ENCODE measurements at places on chromosomes 1 and 21. TPM values are rescaled to one million over a fixed set of nuclear protein-coding genes. Genes with fewer than 3 reads are reported as not detected.

- no peak for DNase-seq
Observed at GRCh38 chr1:40860706-40861223, 1.4 kb downstream of the CITED4 start.

DNA sequence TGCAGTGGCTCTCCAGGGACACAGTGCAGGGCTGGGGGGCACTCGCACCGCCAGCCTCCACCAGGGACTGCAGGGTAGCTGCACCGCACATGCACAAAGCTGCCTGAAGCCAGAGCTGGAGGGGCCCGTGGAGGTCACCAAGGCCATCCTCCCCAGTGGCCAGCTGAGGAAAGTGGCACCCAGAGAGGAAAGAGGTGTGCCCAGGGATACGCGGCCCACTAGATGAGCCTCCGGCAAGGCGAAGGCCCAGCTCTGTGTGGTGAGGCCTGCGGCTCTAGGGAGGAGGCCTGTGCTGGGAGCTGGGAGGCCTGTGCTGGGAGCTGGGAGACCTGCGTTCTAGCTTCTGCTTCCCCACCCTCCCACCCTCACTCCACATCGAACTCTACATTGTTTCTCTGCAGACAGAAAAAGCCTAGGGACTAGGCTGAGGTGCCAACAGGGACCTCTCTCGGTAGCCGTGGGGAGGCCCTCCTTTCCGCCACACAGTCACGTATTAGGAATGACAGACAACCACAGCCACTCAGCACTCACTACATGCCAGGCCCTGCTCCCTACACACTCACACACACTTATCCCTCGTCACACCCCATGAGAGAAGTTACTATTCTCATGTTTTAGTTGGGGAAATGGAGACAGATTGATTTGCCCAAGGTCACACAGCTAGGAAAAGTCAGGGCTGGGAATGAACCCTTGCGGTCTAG, 921 bp upstream of the ASCL5 start:
- DNase-seq: no peak

DNA sequence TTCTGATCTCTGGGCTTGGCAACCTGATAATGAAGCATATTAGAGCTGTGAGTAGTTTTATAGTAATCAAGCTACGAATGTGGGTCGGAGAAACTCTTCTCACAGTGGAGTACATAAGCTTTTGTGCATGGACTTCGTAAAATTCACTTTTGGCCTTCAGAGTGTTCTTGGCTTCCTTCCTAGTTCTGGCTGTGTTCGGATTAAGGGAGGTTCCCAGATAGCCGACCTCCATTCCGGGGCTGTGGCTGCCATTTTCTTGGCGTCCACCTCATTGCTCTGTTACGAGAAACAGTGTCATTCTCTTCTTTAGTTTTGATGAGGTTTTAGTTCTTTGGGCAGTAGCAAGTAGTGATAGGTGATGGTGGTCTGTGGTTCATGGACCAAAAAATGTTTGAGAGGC, 26.3 kb downstream of the CAMTA1 start:
- no peak for DNase-seq

GRCh38 chr1:88892357-88892877, 1.1 kb upstream of the GTF2B start:
- DNase-seq: no peak

DNA sequence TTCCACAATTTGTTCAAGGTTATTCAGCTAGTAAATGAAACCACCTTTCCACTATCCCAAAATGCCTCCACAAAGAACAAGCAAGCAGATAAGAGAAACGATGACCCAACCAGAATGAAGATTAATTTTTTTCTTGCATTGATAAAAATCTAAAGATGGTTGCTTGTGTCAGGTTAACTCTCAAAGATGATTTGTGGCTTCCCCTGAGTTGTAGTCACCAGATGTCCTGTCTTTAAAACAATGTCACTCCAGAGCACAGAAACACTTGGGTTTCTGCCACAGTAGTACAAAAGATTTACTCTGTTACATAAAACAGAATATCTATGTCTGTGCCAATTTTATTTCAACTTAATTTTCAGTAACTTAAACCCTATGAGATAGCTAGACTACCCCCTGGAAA, 11.4 kb upstream of the CCDC17 start:
- no peak for DNase-seq

DIO1 gene
- total RNA-seq: not detected

DNA sequence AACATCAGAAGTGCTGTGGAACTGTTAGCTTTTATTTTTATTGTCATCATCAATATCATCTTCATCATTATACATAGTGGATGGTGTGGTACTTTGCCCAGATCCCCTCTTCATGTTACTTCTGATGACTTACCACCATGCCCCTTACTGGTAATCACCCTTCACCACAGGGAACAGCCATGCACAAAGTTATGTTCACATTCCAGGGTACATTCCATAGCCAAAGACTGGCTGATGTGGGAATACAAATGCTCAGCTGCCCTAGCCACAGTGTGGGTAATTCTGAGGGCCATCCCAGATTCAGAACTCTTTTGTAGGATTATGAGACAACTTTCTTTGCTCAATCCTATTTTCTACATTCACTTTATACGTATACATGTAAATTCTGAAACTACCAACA, 691.3 kb upstream of the CXADR start:
- no peak for DNase-seq

DNA sequence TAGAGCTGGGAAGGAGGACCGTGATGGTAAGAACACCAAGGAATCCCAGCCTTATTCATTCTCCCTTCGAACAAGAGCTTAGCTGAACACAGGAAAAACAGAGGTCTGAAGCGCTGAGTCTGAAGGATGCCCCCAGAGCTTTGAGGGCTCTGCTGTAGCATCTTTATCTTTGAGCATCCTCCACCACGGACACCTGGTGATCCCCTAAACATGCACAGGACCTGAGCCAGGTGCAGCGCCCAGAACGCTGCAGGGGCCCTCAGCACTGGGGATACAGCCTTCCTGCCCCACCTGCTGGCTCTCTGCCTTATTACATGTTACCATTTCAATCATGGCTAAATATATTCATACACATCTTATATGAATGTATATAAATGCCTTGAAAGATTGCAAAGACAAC, 7.7 kb upstream of the GPATCH4 start:
- DNase-seq: peak; percentile 60

DNA sequence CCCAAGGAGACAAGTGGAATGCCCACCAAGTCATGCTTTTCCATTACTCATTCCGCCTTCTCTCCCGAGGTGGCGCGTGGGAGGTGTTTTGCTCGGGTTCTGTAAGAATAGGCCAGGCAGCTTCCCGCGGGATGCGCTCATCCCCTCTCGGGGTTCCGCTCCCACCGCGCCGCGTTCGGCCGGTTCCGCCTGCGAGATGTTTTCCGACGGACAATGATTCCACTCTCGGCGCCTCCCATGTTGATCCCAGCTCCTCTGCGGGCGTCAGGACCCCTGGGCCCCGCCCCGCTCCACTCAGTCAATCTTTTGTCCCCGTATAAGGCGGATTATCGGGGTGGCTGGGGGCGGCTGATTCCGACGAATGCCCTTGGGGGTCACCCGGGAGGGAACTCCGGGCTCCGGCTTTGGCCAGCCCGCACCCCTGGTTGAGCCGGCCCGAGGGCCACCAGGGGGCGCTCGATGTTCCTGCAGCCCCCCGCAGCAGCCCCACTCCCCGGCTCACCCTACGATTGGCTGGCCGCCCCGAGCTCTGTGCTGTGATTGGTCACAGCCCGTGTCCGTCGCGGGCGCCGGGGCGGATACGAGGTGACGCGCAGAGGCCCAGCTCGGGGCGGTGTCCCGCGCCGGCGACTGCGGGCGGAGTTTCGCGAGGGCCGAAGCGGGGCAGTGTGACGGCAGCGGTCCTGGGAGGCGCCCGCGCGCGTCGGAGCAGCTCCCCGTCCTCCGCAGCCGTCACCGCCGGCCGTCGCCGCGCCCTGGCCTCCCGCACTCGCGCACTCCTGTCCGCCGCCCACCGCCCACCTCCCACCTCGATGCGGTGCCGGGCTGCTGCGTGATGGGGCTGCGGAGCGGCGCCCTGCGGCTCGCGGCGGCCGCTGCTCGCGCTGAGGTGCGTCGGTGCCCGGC, at the start of gene KIF1B:
Gene KIF1B (plus strand): TSS at position 666 of the 906 bp plus-strand sequence. CDS start 21,759 bp downstream, outside the sequence.
- peak; percentile 99 for DNase-seq

DNA sequence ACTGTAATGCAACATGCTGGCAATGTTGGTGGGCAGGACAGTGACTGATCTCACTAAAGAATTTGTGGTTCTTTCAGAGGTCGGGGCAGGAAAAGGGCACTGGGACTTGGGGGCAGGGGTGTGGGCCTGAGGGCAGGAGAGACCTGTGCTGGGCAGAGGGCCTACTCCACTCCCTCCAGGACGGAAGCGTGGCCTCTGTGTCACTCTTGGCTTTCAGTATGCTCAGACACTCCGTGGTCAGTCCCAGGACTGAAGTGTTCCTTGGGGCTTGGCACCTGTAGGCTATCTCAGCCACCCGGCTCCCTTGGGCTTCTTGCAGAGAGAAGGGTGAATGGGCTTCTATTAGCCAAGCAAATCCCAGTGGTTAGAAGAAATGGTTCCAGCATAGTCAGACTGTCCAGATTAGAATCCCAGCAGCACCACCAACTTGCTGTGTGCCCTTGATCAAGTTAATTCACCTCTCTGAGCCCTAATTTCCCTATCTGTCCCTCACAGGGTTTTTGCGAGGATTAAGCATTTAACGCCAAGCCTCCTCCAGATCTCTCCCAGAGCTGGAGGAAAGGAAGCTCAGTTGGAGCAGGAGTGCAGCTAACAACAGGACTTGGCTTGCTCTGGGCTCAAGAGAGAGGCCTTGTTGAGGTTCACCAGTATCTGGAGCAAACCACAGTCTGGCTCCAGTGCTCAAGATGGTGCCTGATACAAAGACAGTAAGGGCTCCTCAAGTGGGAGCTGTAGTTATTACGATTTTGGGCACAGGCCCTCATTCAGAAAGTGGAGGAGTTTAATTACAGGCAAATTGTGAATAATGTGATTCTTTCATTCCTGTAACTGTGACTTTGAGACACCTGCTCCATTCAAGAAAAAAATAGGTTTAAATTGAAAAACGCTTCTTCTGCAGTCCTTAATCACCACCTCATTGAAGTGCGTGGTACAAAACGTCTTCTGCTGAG, 57.7 kb upstream of the LRP8 start:
- no peak for DNase-seq

CHI3L2 gene
- 0.41 TPM for total RNA-seq

- DNase-seq: no peak
Observed at GRCh38 chr1:113652771-113653170, 106.5 kb downstream of the PHTF1 start.

MCOLN2 gene
- 3.8 TPM for total RNA-seq

- DNase-seq: no peak
Observed at GRCh38 chr1:69413129-69413528, 154.6 kb upstream of the LRRC7 start.

AGT gene
- total RNA-seq: 1.0 TPM

- no peak for DNase-seq
Observed at GRCh38 chr1:110262846-110263631, 52.9 kb downstream of the KCNC4 start.

DNA sequence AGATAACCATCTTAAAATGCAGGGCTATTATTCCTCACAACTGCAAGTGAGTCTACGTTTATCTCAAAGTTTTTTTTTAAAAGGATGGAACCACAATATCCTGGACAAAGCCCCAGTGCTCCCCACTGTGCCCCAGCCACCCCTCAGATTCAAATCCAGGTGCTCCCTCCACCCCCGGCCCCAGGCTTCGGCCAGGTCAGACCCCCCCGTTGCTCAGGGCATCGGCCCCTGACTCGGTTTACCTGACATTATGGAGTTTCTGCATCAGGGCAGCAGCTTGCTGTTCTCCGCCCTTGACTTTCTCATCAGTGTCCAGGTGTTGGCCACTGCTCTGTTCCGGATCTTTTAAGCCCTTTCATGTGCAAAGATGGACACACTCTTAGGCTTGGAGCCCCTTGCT, 72.9 kb downstream of the SCCPDH start:
- no peak for DNase-seq

DNA sequence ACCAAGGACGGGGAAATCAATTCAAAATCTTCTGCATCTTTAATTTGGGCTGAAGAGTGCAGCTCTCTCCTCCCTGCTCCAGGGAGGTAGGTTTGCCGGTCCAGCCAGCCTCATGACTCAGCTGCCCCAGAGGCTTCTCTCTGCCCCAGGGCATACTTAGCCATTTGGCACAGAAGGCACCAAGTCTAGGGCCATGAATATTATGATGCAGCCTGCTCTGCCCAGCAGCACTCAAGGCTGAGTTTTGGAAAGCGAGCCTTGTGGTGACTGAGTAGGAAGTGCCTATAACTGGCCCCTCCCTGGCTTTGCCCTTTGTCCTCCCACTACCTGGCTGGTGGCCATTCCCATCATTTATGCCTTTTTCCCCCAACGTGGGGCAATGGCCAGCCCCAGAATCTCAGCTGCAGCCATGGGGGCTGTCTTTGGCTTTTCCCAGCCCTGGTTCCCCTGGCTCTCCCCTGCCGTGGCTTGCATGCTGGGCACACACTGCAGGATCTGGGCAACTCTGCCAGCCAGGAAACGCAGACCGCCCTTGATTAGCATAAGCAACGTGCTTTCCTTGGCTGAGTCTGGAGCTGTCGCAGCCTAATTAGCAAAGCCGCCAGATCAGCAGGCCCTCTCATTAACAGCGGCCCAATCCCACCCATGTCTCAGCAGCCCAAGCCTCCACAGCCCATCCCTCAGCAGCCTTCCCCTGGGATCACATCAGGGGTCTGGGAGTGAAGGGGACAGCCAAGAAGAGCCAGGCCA, 258.6 kb upstream of the TMEM51 start:
- DNase-seq: no peak

DNA sequence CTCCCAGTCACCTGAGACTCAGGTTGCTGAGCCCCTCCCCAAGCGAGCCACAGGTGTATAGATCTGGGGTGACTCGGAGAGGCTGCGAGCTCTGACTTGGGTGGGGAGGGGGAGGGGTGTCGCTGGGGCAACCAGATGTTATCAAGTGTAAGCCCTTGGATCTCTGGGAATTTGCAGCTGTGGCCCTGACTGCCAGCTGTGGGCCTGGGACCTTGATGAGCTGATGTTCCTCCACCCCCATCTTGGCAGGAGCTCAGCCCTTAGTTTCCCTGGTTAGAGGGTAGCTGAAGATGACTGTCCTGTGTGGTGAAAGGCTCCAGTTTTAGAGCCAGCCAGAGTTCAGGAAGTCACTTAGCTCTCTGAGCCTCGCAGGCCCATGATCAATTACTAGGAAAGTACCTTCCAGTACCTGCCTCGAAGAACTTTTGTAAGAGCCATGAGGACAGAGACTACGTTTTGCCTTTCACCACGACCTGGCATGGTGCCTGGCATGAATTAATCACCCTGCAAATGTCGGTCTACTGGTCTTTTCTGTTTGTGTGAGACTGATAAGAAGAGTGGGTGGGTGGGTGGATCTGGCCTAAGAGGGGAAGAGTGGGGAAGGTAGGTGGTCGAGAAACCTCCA, 55.8 kb downstream of the YARS1 start:
- DNase-seq: peak; percentile 50

GRCh38 chr1:222464841-222465210, 83.1 kb downstream of the HHIPL2 start:
- peak; percentile 65 for DNase-seq

DNA sequence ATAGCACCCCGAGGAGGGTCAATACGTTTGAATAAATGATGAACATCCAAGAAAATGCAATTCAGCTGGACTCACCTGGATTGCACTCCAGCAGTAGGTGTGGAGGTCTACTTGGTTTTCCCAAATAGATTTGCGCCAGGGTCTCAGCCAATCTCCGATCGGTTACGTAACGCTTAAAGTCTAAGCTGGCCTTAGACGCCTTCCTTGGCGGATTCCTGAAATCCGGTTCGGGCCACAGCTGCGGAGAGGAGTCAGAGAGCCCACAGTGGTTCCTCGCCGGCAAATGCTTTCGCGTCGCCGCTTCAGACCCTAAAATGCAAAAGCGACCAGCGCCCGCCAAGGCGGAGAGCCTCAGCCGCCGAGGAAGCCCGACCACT, 322 bp downstream of the TFB2M start:
- DNase-seq: peak; percentile 42
